ENCODE measurements at places on chromosomes 2 and 18.

GRCh38 chr2:201191132-201191875, 8.4 kb downstream of the CASP10 start:
- DNase-seq = peak; percentile 58

GRCh38 chr18:22542406-22542835, 124.7 kb upstream of the CTAGE1 start:
- no peak for DNase-seq

DNA sequence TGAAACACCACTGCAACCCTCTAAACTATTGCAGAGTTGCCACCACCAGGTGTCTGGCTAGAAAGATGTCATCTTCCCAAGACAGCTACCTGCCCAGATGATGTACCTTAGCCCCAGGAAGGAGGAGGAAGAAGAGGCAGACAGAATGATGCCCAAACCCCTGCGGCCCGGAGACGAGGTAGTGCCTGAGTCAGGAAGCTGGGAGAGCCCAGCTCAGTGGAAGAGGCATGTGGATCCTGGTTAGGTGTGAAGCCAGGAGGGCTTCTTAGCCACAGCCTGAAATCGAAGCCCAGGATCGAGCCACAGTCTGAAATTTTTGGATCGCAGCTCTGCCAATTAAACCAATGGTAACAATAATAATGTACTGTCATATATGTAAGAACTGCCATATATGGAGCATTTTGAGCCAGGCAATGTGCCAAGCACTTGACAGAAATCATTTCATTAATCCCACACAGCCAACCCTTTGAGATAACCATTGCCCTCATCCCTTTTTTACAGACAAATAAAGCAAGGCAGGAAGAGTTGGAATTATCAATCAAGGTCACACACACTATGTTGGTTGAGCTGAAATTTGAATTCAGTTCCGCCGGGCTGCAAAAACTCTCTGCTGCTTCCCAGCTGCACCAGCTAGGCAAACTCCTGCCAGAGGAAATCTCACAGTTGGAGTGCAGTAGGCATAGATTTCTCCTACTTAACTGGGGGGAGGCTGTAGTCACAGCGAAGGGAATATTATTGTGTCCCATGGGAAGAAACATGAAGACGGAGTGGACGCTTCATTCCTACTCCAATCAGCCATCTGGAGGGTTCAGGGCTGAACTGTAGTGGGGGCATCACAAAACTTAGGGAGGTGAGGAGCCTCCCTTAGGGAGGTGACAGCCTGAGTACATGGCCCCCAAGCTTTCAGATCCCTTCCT, 19.4 kb upstream of the CYP1B1 start:
- DNase-seq = no peak

- DNase-seq = no peak
These were observed 53.0 kb upstream of the LGALSL start for GRCh38 chr2:64400733-64401528.

GRCh38 chr2:234487356-234487755, 9.5 kb downstream of the ARL4C start:
- DNase-seq = no peak

- DNase-seq = no peak
These were observed 46.6 kb upstream of the TCF4 start for GRCh38 chr18:55634545-55634944.

All from CD4-positive, alpha-beta T cell treated with Interleukin-4 for 4 hours (primary cell).